ENCODE measurements at places on chromosomes 1 and 21. TPM values are rescaled to one million over a fixed set of nuclear protein-coding genes. Genes with fewer than 3 reads are reported as not detected.
A peak's percentile ranks its signal among the peaks of the same experiment; 100 is the strongest.

DNA sequence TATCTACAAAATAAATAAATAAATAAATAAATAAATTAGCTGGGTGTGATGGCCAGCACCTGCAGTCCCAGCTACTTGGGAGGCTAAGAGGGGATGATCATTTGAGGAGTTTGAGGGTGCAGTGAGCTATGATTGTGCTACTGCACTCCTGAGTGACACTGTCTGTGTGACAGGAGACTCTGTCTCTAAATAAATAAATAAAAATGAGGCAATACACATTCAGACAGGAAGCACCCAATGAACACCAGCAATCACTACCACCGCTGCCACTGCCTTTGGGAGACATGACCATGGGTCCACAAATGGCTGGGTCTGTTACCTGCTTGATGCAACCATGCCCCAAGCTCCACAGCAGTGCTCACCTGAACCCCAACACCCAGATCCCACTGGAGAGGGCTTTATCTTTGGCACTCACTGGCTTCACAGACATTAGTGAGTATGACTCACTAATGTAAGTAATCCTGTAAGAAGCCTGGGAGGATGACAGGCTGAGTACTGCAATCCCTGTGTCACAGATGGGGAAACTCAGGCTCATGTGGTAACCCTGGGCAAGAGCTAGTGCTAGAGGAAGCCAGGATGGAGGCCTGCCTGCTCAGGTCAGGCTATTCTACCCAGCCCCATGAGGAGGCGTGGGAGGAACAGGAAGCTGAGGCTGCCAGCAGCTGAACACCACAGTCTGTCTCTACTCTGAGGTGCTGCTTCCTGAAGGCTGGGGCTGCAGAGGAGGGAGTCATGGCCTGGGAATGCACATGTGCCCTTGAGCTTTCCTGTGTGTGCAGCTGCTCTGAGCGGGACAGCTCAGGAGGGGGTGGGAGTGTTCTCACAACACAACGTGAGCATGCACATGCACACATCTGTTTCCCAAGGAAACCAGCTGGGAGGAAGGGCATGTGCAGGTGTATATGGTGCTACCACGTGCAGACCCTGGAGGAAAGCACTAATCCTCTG, 43.0 kb downstream of the SLC9A1 start:
- no peaks in the 10 kb centered on the region for H3K27me3 ChIP-seq
- no peak overlapping the region for H3K4me3 ChIP-seq
- H3K4me1 ChIP-seq = peaks cover 36% of the 10 kb centered on the region
- no peak overlapping the region for H3K27ac ChIP-seq
- DNase-seq = peak; percentile 84
- H3K36me3 ChIP-seq = no peaks in the 10 kb centered on the region

COL18A1 gene
- 117 TPM for total RNA-seq

DNA sequence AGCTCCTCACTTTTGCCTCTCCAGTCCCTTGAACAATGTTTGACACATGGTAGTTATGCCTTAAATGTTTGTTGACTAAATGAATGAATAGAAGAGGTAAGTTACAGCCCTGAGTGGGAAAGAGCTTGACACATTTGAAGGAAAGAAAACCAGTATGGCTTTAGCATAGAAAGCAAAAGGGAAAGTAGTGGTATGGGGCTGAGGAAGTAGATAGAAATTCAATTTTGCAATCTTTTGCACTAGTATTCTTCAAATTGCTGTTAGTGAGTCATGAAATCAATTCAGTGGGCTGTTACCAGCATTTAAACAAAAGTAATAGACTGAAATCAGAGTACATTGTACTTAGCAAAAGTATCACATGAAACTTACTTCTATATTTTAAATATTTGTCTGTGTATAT, 21.1 kb downstream of the PLA2G4A start:
- H3K4me1 ChIP-seq = peaks cover 11% of the 10 kb centered on the region
- H3K4me3 ChIP-seq = no peak overlapping the region
- peak overlapping the region; percentile 36 for H3K27ac ChIP-seq

RNF220 gene
- total RNA-seq = 91.6 TPM

DNA sequence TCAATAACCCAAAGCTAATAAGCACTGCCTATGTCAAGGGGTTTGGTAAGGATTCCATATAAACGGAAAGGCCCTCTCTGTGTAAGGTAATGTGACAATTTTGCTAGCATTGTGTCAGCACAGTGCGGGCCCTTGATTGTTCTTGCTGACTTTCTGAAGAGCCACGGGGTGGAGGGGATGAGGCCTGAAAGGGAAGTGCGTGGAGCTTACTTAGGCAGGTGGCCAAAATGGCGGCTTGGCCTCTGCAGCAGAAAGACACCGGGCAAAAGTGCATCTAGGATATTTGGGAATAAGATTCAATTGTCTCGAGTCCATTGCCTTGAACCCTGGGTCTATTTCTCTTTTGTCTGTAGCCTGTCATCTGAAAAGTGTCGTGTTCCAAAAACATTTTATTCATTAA, 114.3 kb downstream of the TGFB2 start:
- H3K27ac ChIP-seq = peak overlapping the region; percentile 71
- no peak for DNase-seq
- H3K4me1 ChIP-seq = peaks cover 40% of the 10 kb centered on the region
- H3K4me3 ChIP-seq = no peak overlapping the region

GRCh38 chr21:14120091-14120734, 90.5 kb downstream of the LIPI start:
- no peak for DNase-seq
- no peak overlapping the region for H3K27ac ChIP-seq
- H3K27me3 ChIP-seq = no peaks in the 10 kb centered on the region
- no peaks in the 10 kb centered on the region for H3K36me3 ChIP-seq

DNA sequence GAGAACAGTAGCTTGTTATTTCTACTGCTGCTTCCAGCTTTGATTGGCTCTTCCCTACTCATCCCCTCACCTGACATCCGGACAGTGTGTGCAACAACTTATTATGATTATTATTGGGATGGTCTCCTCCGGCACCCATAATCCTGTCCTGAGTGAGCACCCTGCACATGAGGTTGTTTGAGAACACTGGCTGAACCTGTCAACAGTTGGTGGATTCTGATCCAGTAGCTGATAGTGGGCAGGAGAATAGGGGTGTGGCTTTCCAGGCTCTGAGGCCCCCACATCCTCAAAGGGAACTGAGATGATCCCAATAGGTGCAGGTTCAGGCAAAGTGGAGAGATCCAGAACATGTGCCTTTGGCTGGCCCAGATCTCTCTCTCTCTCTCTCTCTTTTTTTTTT, 60.5 kb downstream of the RUNX1 start:
- no peaks in the 10 kb centered on the region for H3K36me3 ChIP-seq
- no peaks in the 10 kb centered on the region for H3K4me1 ChIP-seq
- H3K27me3 ChIP-seq = no peaks in the 10 kb centered on the region

- DNase-seq = no peak
- no peak overlapping the region for H3K4me3 ChIP-seq
- H3K27ac ChIP-seq = no peak overlapping the region
- no peaks in the 10 kb centered on the region for H3K27me3 ChIP-seq
- H3K36me3 ChIP-seq = no peaks in the 10 kb centered on the region
- H3K4me1 ChIP-seq = no peaks in the 10 kb centered on the region
These were observed 5.7 kb upstream of the TNR start for GRCh38 chr1:175749075-175749474.

GRCh38 chr1:103783944-103784377, 34.3 kb downstream of the AMY1C start:
- H3K27ac ChIP-seq = no peak overlapping the region
- no peaks in the 10 kb centered on the region for H3K27me3 ChIP-seq
- no peaks in the 10 kb centered on the region for H3K4me1 ChIP-seq
- no peaks in the 10 kb centered on the region for H3K36me3 ChIP-seq

DNA sequence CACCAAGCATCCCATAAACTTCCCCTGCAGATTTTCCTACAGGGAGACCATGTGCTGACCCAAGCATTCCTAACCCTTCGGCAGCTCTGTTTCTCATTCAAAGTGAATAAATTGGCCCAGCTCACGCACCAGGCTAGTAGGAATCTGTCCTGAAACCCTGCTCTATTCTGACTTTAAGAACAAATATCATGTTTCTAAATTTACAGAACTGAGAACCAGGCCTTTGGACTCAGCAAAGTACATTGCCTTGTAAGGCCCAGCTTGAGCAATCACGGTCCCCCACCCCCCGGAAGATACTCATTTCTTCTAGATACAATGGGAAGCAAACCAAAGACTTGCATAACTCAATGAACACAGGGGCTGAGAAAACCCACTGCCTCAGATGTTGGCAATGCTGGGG, 160.1 kb upstream of the NFIA start:
- peak overlapping the region; percentile 65 for H3K27ac ChIP-seq
- H3K27me3 ChIP-seq = no peaks in the 10 kb centered on the region
- peak; percentile 72 for DNase-seq
- H3K36me3 ChIP-seq = no peaks in the 10 kb centered on the region
- no peaks in the 10 kb centered on the region for H3K4me1 ChIP-seq

- H3K36me3 ChIP-seq = peaks cover under 1% of the 10 kb centered on the region
- no peak for DNase-seq
- H3K27ac ChIP-seq = peak overlapping the region; percentile 94
- H3K4me1 ChIP-seq = no peaks in the 10 kb centered on the region
These were observed 15.1 kb downstream of the PLEKHO1 start for GRCh38 chr1:150164779-150165178.

DNA sequence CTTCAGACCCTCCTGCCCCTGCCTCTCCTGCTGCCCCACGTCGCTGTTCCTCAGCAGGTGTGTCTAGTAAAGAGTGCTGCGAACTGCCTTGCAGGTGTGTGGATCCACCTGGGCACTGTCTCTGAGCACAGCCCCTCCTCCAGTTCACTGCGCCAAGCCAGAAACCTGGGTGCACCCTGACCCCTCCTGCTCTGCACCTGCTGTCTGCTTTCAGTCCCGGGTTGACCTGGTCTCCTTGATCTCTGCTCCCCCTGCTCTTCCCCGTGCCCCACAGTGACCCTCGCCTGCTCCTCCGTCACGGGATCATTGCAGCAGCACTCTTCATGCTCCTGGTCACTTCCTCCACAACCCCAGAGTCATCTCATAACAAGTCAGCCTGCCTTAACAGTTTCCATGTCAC, 6.5 kb downstream of the A3GALT2 start:
- H3K27me3 ChIP-seq = no peaks in the 10 kb centered on the region
- H3K27ac ChIP-seq = no peak overlapping the region
- H3K4me3 ChIP-seq = no peak overlapping the region
- H3K4me1 ChIP-seq = no peaks in the 10 kb centered on the region
- DNase-seq = no peak

SLAMF6 gene
- 1.3 TPM for total RNA-seq

DNA sequence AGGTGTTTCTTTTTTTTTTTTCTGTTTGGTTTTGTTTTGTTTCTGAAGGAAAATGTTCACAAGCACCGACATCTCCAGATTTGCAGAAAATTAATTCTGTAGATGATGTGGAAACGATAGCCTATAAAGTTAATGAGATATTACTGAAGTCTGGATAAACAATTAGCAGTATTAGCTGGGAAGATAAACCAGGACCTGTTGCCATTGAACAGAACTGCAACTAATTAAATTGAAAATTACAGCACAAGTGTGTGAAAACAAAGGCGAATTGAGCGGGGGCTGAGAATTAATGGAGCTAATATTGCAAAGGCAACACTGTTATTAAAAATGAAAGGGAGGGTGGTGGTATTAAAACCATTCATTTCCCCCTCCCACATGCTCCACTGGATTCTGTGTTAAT, 107.5 kb upstream of the AJAP1 start:
- H3K4me3 ChIP-seq = no peak overlapping the region
- no peak for DNase-seq
- H3K27me3 ChIP-seq = no peaks in the 10 kb centered on the region
- H3K4me1 ChIP-seq = no peaks in the 10 kb centered on the region

DNA sequence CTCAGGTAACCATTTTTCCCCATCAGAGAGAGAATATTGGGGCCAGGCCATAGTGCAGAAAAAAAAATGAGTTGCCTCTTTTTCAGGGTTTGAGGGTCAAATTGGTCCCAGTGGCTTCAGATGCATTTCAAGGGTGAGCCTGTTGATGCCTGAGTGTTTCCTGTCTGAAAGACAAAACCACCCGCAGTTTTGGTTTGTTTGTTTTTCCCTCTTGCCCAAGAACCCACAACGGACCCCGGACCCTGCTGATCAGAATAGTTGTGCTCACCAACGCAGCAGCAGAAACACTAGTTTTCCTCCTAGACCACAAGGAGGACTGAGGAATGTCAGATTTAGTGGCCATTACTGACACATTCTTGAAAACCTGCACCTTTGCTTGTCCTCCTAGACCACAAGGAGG, 1433.1 kb downstream of the PLA2G4A start:
- no peak for DNase-seq
- no peak overlapping the region for H3K27ac ChIP-seq
- no peaks in the 10 kb centered on the region for H3K27me3 ChIP-seq
- no peaks in the 10 kb centered on the region for H3K4me1 ChIP-seq
- no peak overlapping the region for H3K4me3 ChIP-seq
- no peaks in the 10 kb centered on the region for H3K36me3 ChIP-seq

DNA sequence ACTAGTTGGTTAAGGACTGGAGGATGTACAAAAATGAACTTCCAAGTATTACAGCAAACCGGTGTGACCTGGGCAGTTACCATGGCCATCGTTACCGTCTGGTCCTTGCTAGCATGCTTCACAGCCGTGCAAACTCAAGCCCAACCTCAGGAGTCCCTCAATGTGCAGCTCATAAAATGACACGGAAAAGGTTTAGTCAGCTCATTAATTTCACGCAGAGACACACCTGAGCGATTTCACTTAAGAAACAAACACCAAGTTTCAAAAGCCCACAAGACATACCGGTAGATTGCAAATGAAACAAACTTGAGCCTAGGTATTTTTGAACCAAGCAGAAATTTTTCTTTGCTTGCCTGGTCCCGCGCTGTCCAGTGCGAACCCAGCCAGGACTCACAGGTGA, 105.0 kb upstream of the ADAR start:
- H3K36me3 ChIP-seq = no peaks in the 10 kb centered on the region
- H3K27ac ChIP-seq = no peak overlapping the region
- no peak overlapping the region for H3K4me3 ChIP-seq
- DNase-seq = no peak
- H3K27me3 ChIP-seq = no peaks in the 10 kb centered on the region

NHLH1 gene
- total RNA-seq = not detected

DNA sequence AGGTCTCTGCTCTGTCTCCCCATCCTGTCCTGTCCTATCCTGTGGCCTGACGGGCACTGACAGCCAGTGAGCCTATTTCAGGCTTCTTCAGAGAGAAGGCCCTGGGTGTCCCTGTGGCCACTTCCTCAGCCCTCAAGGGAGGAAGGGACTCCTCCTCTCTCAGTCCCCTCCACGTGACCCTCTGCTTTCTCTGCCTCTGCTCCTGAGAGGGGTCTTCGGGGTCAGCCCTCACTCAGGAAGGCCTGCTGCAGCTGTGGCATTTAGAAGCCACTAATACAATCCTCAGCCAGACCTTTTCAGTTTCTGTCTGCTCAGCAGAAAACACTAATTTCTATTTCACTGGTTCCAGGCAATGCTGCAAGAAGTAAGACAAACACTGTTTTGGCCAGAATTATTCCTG, 43.6 kb upstream of the ETV3 start:
- no peak overlapping the region for H3K27ac ChIP-seq
- no peaks in the 10 kb centered on the region for H3K4me1 ChIP-seq
- no peaks in the 10 kb centered on the region for H3K27me3 ChIP-seq
- H3K36me3 ChIP-seq = no peaks in the 10 kb centered on the region
- DNase-seq = no peak
- no peak overlapping the region for H3K4me3 ChIP-seq

GRCh38 chr21:22363504-22363903, 1365.3 kb downstream of the NCAM2 start:
- H3K36me3 ChIP-seq = no peaks in the 10 kb centered on the region
- no peaks in the 10 kb centered on the region for H3K4me1 ChIP-seq

ADAMTS4 gene
- 12.6 TPM for total RNA-seq

GRCh38 chr1:155352631-155353030, 31.9 kb downstream of the RUSC1 start:
- no peaks in the 10 kb centered on the region for H3K27me3 ChIP-seq
- H3K36me3 ChIP-seq = peaks cover 94% of the 10 kb centered on the region
- no peaks in the 10 kb centered on the region for H3K4me1 ChIP-seq
- H3K4me3 ChIP-seq = no peak overlapping the region
- H3K27ac ChIP-seq = no peak overlapping the region
